NCI-H1048 (cell line): ENCODE measurements at places on chromosomes 12 and 14.

DNA sequence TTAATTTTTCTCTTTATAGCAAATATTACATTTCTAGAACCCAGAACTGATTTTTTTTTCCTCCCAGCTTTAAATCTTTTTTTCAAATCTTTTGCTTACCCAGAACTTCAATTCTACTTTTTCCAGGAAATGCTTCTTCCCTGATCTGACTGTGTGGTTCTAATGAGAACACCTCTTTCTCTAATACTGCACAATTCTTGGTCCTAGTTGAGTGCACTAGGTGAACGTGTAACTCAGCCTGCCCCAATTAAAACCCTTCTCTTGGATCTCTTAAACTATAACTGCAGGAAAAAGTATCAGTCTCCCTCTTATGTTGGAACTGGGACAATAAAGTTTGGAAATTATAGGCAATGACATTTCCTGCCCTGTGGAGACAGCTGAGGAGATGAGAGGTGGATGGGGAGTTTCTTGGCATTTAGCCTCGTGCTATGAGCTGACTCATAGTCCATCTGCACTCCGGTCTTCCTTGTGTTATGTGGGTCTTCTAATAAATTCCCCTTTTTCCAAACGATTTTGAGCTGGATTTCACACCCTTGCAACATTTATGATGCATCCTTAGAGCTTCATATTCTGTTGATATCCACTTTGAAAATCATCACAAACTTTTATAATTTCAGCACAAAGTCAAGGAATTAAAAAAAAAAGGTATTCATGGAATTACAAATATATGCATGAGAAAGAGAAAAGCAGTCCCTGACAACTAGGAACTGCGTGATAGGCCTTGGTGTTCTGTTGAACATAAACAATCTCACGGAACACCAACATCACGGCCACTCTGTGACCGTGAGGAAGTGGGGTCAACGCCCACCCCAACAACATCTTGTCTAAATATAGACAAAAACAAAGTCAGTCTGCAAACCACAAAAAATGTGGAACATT, 52.4 kb downstream of the BRMS1L start:
- no peak for DNase-seq

DNA sequence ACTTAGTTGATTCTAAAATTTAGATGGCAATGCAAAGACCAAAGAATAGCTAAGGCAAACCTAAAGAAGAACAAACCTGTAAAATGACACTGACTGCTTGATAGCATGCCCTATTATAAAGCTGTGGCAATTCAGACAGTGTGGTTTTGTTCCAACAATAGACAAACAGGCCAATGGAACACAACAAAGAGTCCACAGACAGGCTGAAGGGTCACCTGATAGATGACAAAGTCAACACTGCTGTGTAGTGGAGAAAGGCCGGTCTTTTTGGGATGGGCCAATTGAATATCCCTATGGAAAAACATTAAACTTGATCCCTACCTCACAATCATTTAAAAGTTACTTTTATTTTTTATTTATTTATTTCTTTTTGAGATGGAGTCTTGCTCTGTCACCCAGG, 33.8 kb upstream of the SLC25A3 start:
- no peak for DNase-seq

GRCh38 chr12:128286970-128287369, 20.0 kb downstream of the TMEM132C start:
- no peak for DNase-seq

- no peak for DNase-seq
Observed at GRCh38 chr14:104436047-104436591, 143.4 kb upstream of the C14orf180 start.

- no peak for DNase-seq
Observed at GRCh38 chr14:88790501-88791251, 2.1 kb downstream of the EML5 start.
